ENCODE measurements at places on chromosomes 12 and 14.

DNA sequence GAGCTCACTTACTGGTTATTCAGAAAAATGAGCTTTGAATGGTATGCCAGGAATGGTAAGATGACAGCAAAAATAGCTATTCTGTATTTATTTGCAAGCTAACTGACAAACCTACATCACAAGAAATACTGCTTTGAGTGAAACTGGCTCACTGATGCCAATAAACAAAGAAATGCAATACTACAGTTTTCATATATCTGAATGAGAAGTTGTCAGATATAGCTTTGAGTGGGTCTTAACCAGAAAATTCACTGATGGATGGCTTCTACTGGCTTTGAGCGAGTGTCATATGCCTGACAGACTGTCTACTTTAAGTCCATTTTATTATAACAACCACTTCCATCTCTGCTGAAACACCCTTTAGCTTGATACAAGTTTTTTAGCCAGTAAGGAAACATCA, 330.1 kb downstream of the NELL2 start:
- DNase-seq, result no peak

DNA sequence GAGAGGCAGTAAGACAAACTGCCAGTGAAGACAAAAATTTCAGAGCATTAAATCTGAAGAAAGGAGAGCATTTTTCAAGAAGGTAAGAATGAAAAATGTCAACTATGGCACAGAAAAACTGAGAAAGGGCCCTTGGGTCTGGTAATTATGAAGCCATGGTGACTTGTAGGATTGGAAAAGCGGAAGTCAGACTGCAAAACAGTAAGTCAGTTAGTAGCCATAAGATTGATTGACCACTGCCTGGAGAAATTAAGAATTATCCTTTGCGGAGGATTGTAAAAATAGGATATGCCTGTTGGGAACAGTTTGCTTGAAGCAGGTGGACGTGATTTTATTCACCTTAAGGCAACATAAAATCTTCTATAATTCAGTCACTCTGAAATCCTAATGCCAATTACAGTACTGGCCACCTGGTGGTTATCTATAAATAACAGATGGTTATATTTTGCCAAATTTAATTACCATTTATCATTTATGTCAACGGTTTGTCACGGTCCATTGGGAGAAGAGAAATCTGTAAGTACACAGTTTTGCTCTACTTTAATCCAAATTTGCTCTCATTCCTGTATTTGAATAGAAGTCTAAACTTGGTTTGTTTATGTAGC, 127.1 kb upstream of the CNTN1 start:
- no peak for DNase-seq

DNA sequence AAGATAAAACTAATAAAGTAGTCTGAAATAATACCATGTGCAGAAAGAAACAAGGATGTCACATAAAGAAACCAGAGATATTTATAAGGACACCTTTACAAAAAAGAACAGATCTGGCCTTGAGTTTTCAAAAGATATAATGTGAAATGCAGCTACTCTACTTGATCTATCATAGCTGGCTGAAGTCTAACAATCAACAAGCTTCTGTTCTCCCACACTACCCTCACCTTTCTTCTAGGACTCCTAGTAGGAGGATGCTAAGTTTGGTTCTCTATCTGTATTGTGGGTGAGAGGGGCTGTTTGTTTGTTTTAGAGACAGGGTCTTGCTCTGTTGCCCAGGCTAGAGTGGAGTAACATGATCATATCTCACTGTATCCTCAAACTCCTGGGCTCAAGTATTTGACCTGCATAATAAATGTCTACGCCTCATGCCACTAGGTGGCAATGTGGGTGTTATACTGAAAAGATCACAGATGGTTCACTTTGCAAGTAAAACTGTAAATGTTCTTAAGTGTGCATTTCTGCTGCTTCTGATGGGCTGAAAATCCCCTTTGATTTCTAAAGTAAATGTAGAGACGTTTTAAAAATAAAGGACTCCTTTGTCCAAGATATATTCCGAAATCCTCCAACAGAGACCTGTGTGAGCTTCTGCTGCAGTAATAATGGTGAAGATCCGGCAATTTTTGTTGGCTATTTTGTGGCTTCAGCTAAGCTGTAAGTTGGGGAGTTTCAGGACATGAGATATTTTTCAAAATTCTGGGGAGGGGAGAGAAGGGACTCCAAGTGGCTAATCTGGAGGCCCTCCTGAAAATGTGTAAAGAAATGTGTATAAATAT, 269.3 kb downstream of the DAD1 start:
- no peak for DNase-seq

DNA sequence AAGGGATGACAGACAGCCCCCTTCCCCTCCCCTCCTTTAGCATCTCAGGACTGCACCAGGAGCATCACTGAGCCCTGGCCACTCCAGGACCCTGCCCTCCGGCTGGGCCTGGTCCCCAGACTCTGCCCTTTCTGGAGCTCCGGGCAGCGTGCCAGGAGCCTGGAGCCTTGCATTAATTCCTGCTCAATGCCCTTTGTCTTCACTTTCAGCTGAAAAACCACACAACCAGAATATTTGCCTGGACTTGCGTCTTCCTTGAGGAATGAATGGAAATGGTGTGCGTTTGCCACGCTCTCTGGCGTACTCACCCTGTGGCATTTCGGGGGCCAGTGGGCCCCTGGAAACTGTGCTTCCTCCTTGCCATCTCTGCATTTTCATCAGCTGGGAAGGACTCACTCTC, 8.5 kb upstream of the RFLNA start:
- DNase-seq, result no peak

DNA sequence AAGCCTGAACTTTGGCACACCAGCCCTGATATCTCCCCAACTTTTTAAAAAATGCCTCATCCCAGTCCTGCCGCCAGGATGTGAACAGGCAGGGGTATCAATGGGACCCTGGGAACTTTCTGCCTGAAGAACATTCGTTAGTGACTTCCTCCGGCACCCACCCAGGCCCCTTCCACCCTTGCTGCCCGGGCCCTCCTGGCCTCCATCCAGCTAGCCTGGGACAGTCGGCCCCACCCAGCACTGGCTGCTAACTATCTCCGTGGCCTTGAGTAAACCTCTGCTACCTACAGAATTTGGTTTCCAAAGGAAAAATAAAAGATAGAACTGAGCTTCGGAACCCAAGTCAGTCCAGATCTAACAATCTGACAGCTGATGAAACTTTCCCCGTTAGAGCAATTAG, 14.3 kb downstream of the SCARB1 start:
- DNase-seq, result no peak

DNA sequence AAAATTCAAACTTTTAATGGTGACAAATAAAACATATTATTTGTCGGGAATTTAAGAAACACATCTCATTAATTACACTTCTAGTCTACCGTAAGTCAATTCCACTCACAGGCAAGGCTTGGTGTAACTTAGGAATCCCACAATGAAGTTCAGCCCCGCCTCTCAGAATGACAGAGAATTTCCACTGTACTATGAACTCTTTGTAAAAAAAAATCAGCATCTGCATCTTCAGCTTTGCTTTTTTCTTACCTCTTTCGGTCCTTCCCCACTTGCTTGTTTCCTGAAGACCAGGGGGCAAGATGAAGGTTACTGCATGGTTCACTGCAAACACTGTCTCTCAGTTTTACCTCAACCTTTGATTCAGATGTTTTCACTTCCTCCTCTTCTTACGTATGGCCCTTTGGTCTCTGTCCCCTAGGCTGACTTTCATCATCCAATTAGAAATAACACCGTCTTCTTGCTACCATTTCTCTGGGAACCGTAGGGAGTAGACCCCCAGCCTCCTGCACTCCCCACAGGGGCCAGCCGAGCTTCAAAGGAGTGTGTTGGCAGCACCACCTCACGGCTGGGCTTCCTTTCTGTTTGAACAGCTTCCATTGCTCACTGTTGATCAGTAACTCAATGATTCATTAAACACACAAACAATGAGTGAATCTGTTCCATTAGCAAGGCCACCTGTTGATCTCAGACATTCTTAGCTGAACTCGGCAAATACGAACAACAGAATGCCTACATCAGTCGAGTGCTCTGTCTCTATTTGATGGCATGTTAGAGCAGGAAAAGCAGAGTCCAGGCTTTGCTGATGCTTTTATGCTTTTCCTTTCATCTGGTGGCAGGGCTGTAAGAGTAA, 343.0 kb downstream of the BMP4 start:
- no peak for DNase-seq

GRCh38 chr14:60197629-60198303, 32.6 kb upstream of the DHRS7 start:
- DNase-seq, result no peak

DNA sequence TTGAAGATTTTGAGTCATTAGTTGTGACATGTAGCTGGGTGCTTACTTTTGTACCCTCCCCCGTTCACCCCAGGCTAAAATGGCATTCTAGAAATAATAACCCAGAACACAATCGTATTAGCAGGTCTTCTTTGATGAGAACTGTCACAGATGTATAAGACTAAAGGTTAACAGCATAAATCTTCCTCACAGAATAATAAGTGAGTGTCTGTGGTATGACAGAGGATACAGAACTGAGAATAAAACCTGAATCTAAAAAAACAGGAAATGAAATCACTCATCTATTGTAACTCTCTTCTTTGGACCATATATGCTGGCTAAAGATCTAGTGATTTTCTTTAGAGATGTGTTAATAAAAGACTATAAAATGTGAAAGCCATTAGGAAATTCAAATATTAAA, 746.6 kb downstream of the LRFN5 start:
- no peak for DNase-seq

- no peak for DNase-seq
Measured at GRCh38 chr14:96824283-96824682, 27.1 kb downstream of the VRK1 start.

DNA sequence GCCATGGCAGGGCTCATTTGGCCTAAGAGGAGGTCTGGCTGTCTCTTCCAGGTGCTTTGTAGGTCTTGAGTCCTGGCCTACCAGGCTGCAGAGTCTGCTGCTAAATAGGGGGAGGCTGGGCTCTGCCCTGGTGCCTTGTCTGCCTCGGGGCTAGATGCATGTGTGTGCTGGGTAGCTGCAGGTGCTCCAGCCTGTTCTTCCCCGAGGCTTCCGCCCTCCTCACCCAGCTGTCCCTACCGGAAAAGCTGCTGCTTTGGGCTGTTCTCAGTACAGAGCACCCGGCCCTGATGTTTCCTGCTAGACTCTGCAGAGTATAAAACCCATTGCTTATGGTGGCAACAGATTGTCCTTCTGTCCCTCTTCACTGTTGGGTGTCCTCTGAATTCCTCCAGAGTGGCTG, 37.7 kb downstream of the RAB35 start:
- no peak for DNase-seq

DNA sequence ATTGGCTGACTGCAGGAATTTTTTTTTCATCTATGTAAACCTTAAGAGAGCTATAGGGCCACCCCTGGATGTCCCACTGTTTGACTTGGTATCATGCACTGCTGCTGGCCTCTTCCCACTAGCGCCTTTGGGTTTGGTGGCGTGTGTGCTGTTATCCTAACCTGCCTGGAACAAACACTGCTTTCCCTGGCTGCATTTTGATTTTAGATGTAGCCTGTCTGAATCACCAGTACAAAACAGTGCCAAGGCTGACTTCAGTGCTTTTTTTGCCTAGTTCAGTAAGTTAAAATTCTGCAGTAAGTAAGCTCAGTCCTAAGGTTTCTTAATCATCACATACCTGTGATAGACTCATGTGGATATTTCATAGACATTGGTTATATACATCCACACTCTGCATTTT, 99.2 kb downstream of the EML1 start:
- no peak for DNase-seq
